ENCODE measurements at places on chromosomes 2 and 18.

DNA sequence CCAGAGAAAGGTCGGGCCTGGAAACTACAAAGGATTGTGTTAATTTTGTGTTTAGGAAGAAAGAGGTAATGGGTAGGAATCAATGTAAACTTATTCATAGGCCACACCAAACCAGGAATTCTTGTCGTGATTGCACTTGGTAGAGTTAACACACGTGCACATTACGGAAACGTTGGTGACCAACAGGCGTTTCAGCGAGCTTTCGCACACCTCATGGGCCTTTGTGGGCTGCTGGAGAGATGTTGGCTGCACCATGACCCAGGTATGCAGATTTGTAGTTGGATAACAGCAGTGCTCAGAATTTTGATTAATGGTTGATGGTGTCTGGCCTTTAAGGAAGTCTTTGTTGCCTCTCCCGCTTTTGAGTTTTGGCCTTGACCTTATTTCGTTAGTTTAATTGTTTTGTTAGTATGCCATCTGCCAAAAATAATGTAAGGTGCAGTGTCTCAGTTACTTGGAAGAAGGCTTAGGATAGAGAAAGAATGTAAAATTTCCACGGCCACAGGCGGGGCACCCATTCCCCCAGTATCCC lies 1.9 kb downstream of the ZNF236 start:
- DNase-seq, result no peak

DNA sequence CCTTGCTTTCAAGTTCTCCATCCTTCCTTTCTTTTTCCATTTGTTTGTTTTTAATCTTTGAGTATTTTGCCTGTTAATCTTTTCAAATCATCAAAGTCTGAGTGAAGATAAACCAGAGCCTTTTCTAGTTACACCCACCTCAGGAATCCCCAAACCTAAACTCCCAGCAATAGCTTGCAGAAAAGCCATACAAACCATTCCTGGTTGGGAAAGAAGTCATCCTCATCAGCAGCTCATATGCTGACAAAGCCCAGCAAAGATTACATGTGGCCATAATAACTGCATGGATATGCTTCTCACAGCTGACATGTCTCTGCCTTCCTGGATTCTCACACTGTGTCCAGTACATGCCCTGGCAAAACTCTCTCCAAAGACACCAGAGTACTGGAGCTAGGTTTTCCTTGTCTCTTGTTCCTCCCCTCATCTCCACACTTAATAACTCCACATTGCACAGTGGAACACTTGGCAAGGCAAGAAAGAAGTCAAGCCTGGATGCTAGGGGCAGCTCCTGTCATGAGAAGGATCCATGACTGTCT lies 126.4 kb upstream of the TLK1 start:
- DNase-seq, result no peak

GRCh38 chr2:75655861-75656260 lies 9.3 kb downstream of the MRPL19 start:
- no peak for DNase-seq

DNA sequence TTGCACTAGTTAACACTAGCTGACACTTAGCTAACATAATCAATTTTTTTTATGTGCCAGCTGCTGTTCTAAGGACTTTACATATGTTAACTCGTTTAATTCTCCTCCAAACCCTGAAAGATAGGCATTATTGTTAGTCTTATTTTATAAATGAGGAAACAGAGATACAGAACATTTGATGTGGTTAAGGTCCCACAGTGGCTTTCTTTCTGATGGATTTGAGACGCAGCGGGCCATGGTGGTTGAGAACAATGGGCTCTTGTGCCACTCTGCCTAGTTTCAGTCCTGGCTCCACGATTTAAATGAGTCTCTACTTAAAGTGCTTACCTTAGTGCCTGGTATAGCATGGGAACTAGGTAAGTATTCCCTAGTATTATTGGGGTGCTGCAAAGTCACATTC lies 201.9 kb upstream of the SPRED2 start:
- DNase-seq, result no peak

- DNase-seq, result no peak
Measured at GRCh38 chr2:85584354-85584856, at the start of gene VAMP5. TSS of gene VAMP5 (plus strand) at chr2:85584431. CDS start at chr2:85584491, 60 bp downstream.

DNA sequence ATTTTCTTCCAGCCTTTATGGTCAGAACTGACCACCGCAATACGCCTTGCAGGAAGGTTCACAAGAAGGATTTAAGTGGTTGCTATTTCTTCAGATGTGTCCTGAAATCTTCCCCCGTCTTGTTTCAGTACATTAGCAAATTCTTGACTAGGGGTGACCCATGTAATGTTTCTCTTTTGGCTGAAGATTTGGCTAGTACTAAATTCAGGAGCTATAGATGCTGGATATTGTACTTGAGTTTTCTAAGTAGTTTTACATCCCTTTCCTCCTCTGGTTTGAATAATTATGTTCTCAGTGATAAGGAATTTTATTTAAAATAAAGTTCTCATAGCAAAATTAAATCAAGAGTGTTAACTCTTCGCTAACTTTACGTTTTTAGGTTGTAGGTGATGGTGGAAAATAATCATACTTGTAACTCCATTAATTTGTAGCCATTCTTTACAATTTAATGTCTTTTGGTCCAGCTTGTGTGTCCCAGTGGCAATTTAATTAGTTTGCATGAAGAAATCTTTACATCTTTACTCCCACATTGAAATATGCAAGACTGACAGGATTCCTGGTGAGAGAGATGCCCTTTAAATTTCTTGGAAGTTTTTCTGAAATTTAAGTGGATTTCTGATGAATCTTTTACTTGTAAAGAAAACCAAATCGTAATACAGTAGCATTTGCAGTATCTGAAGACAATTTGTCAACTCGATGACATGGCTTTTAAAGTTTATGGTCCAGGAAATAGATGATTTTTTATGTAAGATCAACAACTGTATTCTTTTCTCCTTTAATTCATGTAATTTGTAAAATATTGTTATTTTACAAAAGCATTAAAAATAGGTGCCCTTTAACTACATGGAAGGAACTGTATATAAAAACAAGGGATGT lies 2.8 kb downstream of the PHLPP1 start:
- no peak for DNase-seq

DNA sequence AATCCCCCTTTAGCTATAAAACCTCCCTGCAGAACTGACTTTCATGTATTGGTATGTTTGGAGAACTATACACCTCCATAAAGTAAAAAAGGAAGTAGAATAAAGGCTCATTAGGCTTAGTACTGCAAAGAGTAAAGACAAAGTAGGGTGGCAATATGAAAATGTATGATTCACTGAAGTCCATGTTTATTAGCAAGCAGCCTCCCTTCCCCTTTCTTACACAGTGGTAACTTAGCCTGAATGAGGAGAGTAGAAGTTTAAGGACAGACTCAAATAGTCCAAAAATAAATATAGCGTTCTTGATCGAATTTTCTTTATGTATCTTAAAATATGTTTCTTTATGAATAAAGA lies 1.5 kb downstream of the ZNF804A start:
- no peak for DNase-seq

GRCh38 chr2:182866461-182867406 lies at the start of gene FRZB:
TSS of gene FRZB (minus strand) at chr2:182866637. CDS start at chr2:182866552, 85 bp downstream.
- no peak for DNase-seq

DNA sequence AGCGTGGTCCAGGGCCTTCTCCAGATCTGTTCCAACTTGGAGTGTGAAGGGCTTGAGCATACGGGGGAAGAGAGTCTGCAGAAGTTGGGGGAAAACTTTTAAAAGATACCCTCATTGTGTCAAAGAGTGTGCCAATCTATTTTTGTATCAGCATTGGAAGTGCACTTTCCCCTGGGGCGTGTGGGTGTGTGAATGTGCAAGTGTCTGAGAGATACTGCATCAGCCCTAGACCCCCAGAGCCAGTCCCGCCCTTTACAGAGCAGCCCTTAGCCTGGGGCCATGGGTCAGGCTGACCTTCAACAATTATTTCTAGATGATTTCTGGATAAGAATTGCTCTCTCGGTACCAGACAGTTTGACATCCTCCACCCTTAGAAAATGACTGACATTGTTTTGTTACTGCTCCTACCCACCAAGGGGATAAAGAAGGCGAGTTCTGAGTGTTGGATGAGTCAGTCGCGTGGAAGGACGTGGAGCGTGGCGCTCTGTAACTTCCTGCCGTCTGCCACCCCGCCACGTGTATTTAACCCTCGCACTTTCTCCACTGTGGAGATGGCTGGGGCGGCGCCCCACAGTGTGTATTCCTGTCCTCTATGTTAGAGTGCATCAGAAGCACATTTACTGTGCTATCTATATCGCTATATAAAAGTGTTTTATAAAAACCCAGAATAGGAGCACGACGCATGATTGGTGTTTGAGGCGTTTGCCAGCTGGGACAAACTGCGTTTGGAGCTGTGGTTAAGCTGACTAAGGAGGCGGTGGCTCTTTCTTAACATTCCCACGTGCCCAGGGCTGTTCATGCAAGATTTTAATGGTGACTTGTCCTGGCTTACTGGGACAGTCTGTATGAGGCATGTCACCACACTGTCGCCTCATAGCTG lies 122.6 kb downstream of the CABLES1 start:
- no peak for DNase-seq

- DNase-seq, result no peak
Measured at GRCh38 chr2:124560592-124561112, 535.6 kb downstream of the CNTNAP5 start.

Data from cortex of kidney (tissue), 1 donor.